ENCODE measurements at places on chromosomes 12 and 14.
A peak's percentile ranks its signal among the peaks of the same experiment; 100 is the strongest.

GRCh38 chr12:72272731-72273498 lies 745 bp downstream of the TRHDE start:
- no peak for DNase-seq

DNA sequence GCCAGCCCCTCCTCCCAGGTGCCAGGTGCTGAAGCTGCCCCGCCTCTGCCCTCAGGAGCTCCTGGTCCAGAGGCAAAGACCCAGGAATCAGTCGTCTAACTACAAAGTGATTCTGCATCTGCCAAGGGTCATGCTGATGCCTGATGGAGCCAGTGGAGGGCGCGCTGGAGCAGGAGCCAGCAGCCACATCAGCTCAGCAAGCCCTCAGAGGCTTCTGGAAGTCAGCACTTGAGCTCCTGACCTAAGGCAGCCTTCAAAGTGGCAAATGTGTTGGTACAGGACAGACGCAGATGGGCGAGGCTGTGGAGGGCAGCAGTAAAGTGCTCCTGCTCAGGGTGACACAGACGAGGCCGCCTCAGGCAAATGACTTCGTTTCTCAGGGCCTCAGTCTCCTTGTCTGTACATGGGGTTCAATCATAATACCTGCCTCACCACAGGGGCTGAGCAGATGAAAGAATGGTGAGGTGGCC lies 10.9 kb downstream of the C12orf43 start:
- no peak for DNase-seq

- DNase-seq, result no peak
Measured at GRCh38 chr12:12546314-12546772, 16.3 kb downstream of the DUSP16 start.

- no peak for DNase-seq
Measured at GRCh38 chr12:64658892-64659481, 48.7 kb downstream of the RASSF3 start.

DNA sequence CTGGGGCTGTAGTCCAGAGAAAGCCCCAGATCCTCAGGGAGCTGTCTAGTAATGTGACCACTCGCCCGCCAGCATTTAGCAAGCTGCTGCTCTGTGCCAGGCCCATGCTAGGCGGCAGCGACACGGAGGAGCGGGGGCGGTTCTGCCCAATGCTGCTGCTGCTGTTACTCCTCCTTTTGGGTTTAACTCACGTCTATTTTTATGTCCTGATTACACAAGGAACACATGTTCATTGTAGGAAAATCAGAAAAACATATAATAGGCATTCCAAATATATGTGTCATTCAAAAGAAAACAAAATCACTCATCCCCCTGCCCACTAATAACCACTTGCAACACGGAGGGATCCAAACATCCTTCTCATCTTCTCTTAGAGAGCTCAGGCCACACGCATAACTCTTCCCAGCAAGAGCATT lies 30.4 kb downstream of the CCDC92 start:
- DNase-seq, result peak; percentile 13

GRCh38 chr12:14777271-14777670 lies 26.0 kb downstream of the WBP11 start:
- DNase-seq, result no peak

DNA sequence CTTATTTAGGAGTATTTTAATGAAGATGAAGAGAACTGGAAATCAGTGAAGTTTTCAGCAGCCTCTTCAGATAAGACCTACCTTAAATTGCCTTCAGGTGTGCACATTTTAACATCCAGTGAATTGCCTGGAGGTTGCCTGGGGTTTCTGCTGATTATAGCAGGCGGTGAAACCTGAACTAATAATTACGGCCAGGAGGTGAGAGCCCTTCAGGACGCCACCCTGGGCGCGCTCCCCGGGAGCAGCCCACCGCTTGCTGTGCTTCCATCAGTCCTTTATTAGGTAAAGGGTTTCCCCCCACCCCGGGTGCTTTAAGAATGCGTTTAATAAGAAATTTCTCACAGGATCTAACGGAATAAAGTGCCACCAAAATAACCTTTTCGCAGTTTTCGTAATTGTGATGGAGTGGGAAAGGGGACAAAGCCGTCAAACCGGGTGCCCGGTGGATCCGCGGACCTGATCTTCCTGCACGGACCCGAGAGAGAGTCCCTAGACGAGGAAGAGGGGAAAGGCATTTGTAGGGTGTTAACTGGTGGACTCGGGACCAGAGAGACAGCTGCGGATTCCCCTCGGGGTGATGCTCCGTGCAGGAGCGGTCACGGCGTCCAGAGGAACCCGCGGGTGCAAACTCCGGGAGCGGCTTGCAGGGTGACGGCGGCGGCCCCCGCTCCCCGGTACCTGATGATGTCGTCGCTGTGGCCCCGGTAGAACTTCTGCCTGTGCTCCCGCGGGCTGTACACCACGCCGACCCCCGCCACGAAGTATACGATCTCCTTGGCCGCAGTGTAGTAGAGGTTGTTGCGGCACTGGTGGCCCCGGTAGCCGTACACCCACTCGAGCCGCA lies 902 bp downstream of the EML5 start:
- peak; percentile 31 for DNase-seq

- DNase-seq, result no peak
Measured at GRCh38 chr12:123233505-123234308, 471 bp downstream of the MTRFR start.

GRCh38 chr12:94689002-94689645 lies 38.8 kb upstream of the TMCC3 start:
- no peak for DNase-seq

DNA sequence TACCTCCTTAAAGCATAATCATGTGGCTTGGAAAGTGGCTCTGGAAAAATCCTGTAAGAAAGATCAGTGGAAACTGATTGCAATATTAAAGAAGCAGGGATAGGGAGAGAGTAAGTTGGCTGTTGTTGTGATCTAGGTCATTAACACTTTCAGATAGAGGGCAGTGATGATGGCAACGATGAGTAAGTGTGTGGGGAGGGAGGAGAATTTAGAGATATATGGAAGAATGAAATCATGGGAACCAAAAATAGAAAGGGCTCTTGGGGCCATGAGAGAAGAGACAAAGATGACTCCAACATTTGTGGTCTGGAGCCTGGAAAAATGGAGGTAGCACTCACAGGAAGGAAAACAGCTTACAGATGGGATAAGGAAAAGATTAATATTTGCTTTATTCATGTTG lies 23.3 kb downstream of the SNRPF start:
- no peak for DNase-seq

- no peak for DNase-seq
Measured at GRCh38 chr12:81705586-81705985, 53.6 kb downstream of the PPFIA2 start.

- no peak for DNase-seq
Measured at GRCh38 chr12:66361703-66362102, 59.4 kb downstream of the HELB start.

- DNase-seq, result no peak
Measured at GRCh38 chr12:12008931-12009611, 61.7 kb upstream of the BCL2L14 start.

DNA sequence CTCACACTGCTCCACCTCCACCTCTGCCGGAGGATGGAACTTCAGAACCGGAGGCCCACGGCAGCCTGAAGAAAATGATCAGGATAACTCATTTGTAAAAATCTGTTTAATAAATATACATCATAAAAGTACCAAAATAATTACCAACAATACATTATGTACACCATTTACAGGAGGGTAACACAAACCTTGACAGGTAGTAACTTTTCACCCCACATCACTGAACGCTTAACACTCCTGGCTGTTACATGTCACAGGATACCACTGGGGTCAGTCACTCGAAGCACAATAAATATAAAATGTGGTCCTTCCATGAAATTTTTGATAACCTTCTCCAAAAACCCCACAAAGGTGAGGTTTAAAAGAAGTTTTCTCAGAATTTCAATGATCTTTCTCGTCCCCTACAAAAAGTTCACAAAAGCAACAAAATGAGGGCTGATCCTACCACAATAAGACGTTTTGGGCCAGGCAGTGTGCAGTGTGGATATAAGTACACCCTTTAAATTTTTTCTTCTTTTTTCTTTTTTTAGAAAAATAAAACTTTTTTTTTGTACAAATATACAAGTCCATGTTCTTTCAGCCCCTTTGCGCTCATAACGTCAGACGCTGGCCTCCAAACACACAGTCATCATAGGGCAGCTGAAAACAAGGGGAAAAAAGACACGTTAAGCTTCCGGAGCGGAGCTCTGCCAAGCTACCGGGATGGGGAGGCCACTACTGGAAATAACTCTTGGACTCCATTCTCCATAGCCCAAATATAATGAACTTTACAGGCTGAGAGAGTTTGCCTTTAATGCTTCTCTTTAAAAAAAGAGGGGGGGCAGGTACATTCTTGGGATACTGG lies 2.9 kb downstream of the NFKBIA start:
- DNase-seq, result no peak

DNA sequence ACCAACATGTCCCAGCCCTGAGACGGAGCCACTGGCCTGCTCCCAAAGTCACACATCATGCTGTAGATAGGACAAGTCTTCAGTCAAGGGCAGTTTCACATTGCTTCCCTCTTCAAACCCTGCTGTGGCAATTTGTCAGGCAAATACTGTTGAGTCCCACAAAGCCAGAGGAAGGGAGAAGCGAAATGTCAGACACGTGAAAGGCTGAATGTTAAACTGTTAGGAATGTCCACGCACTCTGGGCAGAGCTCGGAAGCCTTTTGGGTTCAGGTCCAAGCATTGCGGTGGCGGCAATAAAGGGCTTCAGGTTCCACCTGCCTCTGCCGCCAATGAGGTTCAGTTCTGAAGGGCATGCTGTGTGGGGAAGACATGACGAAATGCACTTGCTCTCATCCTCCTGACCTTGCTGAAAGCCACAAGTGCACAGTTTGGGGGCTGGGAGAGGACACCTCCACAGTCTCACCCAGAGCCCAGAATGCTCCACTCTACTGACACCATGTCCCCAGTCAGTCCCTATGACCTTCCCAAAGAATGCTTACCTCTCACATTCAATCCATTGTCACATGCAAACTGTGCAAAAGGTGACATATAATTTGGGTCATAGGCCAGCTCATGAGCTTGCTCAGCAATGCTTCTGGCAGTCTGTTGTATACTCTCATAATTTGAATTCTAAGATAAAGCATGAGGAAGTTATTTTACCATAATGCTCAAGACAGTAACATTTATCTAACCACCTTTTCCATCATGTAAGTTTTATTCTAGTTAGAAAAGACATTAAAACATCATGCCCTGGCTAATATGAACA lies 35.7 kb downstream of the RAD9B start:
- no peak for DNase-seq

DNA sequence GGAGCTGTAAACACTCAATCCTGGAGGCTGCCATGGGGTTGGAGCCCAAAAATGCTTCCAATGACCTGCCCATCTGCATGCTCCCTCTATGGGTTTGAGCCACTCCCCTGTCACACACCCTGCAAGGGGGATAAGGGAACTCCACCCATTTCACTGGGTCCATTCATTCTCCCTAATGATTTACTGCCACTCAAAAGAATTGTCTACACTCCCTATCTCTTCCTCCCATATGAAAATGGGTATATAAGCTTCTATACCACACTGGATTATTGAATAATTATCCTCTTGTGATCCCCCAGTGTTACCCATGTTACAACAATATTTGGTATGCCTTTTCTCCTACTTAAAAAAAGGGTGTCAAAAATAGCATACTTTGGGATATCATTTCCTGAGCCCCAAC lies 260.8 kb upstream of the CCDC196 start:
- DNase-seq, result no peak

DNA sequence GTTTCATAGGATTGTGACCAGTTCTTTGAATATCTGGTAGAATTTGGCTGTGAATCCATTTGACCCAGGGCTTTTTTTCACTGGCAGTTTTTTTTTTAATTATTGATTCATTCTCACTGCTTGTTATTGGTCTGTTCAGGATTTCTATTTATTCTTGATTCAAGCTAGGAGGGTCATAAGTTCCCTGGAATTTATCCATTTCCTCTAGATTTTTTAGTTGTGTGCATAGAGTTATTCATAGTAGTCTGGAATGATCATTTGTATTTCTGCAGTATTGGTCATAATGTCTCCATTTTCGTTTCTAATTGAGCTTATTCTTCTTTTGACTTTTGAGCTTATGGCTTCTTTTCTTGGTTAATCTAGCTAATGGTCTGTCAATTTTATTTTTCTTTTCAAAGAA lies 291.6 kb downstream of the AKAP6 start:
- DNase-seq, result no peak

GRCh38 chr14:79298373-79298772 lies 912.9 kb downstream of the DIO2 start:
- no peak for DNase-seq

GRCh38 chr14:71931492-71932228 lies 569 bp upstream of the RGS6 start:
- DNase-seq, result no peak

DNA sequence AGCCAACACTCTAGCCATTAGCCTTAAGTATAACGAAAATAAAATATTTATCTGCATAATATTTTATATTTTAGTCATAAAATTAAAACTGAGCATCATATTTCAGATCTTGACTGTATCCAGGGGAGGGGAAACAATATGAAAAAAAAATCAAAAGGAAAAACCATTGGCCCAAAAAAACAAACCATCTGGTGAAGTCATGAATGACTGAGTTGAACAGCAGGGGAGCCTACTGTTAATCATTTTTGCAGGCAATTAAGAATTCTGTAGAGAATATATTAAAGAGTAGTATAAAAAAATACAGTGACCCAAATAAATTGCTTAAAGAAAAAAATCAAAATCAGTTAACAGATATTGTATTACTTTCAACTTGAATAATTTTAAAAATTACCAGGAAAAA lies 224.8 kb downstream of the C12orf50 start:
- no peak for DNase-seq

- DNase-seq, result peak; percentile 22
Measured at GRCh38 chr12:107131832-107132616, 38.7 kb upstream of the CRY1 start.

DNA sequence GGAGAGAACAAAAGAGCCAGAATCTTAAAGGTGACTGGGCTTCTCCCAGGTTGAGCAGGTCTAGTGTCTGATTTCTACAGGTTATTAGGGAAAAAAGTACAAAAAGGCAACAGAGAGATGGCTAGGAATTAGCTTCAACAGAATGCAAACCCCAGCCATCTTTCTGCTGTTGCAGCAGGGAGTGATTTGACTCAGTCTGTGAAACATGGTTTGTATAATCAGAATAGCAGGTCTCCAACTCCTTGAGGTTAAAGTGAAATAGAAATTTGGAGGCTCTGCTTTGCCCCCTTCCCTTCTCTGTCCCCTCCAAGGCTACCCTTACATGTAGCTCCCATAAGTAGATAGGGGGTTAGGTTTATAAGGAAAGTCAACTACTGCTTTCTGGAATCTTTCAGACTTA lies 105.8 kb downstream of the AKAP6 start:
- DNase-seq, result no peak
